ENCODE measurements at places on chromosomes 16 and 17. TPM values are rescaled to one million over a fixed set of nuclear protein-coding genes. Genes with fewer than 3 reads are reported as not detected.

Gene MSLN
- polyA plus RNA-seq: 0.88 TPM

DNA sequence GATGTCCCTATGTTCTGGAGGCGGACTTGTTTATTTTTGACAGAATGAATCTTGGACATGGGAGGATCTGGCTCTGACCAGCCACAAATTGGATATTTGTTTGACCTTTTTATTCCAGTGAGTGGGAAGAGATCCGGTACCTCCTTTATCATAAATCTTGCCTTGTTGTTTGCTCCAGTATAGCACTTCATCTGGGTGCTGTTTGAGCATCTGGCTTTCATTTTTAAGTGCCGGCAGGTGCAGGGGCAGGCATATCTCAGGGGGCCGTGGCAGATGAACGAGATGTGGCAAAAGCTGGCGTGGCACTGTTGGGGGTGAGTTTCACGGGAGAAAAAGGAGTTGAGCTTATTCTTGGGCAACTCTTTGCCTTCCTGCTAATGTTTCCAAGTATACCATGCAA lies 37.8 kb downstream of the MSI2 start:
- DNase-seq: no peak

Gene KRTAP2-3
- not detected for polyA plus RNA-seq

Gene HOXB1
- polyA plus RNA-seq: not detected

Gene TBC1D16
- 30.4 TPM for polyA plus RNA-seq

DNA sequence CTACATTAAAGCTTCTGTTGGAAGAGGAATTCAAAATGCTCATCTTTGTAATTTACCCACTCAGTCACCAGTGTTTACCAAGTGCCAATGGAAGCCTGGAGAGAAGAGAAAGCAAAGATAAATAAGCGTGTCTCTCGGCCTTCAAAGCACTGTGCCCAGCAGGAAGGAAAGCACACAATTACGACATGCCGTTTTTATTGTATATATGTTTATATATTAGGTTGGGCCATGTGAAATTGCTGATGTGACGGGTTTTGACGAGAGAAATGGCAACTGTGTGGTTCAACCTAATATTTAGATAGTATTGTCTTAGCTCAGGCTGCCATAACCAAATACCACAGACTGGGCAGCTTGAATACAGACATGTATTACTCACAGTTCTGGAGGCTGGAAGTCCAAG lies 79.3 kb upstream of the HSBP1 start:
- DNase-seq: no peak

DNA sequence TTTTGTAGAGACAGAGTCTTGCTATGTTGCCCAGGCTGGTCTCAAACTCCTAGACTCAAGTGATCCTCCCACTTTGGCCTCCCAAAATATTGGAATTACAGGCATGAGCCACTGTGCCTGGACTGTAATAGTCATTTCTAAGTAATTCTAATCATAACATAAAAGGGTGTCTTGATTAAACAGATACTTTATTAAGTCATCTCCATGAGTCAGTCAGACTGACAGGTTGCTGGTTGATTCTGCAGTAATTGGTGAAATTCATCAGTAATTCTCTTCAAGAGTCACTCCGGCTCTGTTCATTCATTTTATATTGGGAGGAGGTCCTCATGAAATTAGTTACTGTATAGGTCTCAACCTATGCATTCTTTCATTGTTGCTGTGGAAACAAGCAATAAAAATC lies 85.6 kb downstream of the SPECC1 start:
- no peak for DNase-seq

Gene SLC38A8
- polyA plus RNA-seq: not detected

GRCh38 chr16:69334696-69335095 lies 4.3 kb upstream of the PDF start:
- DNase-seq: no peak

Data from muscle of back (tissue), 13 donors.